HFFc6 (cell line): ENCODE measurements at places on chromosomes 5 and 9.

GRCh38 chr5:82684659-82685058 lies 392.5 kb downstream of the TMEM167A start:
- DNase-seq = no peak

GRCh38 chr5:85545129-85545528 lies 1072.6 kb upstream of the COX7C start:
- DNase-seq = no peak

GRCh38 chr9:115513148-115513547 lies 395.2 kb upstream of the TNC start:
- DNase-seq = no peak

- no peak for DNase-seq
These were observed 159.9 kb downstream of the TMEM38B start for GRCh38 chr9:105854026-105854782.

- no peak for DNase-seq
These were observed 41.8 kb downstream of the LYRM7 start for GRCh38 chr5:131212471-131213021.

DNA sequence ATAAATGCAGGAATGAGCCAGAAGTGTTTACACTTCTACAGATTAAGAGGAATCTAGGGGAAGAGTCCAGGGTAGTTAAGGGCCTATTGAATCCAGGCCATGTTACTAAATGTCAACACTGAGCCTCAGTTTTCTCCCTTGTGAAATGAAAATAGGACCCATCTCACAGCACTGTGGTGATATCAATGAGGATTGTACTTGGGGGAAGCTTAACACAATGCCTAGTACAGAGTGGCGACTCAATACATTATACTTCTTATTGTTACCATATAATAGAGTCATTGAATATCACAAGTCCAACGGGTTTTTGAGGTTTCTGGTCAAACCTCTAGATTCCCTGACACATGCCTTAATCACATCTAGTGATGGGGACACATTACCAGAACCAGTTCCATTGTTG lies 4.6 kb downstream of the TRUB2 start:
- DNase-seq = no peak

DNA sequence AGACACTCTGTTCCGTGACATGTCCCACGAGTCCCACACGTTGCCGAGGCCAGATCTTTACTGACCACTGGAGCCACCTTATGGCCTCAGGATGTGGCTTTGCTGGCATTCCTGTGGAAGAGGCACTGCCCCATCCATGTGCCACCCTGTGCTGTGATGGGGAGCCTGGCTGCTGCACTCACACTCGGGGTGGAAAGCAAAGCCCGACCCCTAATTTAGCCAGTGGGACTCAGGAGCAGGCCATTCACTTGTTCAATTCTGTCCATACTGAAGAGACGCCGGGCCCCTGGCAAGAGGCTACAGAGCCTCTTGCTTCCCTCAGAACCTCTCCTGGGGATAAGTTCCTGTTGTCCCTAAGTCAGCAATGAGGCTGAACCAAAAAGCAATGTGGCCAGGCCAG lies 18.6 kb upstream of the CEP72 start:
- DNase-seq = no peak

- DNase-seq = no peak
These were observed 705.6 kb downstream of the SEMA5A start for GRCh38 chr5:8840237-8840636.

DNA sequence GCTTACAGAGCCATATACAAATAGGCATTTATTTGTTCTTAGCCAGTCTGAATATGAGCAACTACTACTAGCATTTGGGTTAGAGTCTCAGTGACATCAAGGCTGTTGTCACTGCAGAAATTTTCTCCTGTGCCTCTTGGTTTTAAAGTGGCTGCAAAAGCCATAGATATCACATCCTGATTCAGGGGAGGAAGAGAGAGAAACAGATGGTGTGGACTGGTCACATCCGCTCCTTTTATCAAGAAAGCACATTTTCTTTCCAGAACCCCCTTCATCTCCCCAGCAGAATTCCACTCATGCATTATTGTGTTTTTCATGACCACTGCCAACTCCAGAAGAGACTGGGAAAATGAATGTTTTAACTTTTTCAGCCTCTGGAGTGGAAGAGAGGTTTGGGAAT lies 69.8 kb downstream of the PTTG1 start:
- DNase-seq = no peak

DNA sequence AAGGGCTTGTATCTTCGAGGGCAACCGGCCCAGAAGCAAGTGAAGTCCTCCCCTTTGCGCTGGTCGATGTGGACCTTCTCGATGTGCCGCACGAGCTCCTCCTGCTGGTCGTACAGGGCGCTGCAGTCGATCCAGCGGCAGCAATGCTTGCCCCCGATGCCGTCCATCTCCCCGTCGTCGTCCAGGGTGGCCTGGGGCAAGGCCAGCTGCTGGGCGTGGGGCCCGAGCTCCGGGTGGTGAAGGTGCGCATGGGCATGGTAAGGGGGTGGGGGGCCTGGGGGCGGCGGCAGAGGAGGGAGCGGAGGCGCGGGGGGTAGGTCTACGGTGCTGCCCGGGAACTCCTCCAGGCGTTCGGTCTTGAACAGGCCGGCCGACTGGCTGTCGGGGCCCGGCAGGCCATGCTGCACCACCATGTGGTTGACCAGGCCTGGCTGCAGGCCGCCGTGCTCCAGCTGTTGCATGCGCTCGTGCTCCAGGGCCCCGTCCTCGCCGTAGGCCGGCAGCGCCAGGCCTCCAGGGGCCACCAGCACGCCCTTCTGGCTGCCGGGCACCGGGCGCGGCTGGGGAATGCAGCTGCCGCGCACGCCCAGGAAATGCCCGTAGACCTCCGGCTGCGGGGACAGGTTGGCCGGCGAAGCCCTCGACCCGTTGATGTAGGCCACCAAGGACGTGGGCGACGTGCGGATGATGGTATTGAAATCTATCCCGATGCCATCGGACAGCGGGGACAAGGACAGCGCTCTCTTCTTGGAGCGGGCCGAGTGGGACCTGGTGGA lies 181.8 kb downstream of the GLIS3 start:
- no peak for DNase-seq

GRCh38 chr9:110752766-110753165 lies 84.2 kb downstream of the MUSK start:
- DNase-seq = peak; percentile 95

GRCh38 chr9:135924628-135925338 lies 17.4 kb upstream of the CAMSAP1 start:
- no peak for DNase-seq

- peak; percentile 74 for DNase-seq
These were observed 88.1 kb downstream of the PCSK1 start for GRCh38 chr5:96344678-96345577.

DNA sequence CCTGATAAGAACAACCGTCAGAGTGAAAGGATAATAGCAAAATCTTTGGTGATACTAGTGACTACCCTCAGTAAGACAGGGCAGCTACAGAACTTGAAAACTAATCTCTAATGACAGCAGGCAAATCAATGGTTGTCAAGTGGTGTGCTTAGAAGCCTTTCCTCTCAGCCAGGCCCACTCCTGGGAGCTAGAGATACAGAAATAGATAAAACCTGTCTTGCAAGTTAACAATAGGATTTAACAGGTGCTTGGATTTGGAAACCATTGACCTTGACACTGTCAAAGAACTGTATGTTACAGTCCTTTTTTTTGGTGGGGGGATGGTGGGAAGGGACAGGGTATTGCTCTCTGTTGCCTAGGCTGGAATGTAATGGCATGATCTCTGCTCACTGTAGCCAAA lies 118.6 kb downstream of the BASP1 start:
- no peak for DNase-seq

DNA sequence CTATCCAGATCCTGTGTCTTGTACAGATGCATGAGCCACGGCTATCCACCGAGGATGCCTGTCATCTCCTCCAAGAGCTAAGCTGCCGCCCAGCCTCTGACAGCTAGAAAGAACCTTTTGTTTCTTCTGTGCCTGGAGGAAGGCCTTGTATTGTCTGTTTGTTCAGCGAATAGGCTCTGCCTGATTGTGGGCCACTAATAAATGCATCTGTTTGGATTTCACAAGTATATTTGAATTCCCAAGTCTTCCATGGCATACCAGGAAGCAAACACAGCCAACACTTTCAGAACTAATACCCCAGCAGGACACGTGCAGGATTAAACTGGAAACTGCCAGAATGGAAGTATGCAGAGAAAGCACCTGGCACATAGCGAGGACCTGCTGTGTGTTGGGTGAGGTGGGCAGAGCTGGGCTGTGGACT lies 92.7 kb upstream of the NEURL1B start:
- no peak for DNase-seq

DNA sequence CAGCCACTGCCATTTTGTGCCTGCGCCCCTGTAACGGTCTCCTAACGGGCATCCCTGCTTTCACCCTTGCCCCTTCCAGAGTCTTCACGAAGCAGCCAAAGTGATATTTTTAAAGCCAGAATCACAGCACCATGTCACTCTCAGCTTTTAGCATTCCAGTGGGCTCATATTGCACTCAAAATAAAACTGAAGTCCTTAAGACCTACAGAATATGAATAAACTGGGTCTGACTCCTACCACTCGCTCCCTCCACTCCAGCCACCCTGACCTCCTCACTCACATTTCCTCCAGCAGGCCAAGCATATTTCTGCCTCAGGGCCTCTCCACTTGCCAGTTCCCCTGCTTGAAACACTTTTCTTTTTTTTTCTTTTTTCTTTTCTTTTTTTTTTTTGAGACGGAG lies 2.4 kb upstream of the PDLIM7 start:
- no peak for DNase-seq

DNA sequence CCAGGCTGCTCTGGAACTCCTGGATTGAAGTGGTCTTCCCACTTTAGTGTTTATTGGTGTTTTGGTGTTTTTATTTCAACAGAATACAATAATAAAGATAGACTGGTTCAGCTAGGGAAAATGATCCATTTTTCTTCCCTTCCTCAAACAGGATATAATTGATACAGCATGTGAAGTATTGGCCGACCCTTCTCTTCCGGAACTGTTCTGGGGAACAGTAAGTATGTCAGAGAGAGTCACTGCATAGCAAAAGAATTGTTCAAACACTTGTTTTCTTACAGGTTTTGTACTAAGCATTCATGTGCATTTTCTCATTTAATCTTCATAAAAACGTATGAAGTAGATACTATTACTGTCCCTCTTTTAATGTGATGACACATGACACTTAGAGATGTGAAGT lies 31.6 kb downstream of the NUP188 start:
- DNase-seq = no peak

GRCh38 chr9:108994695-108995094 lies 18.6 kb downstream of the CTNNAL1 start:
- DNase-seq = no peak

DNA sequence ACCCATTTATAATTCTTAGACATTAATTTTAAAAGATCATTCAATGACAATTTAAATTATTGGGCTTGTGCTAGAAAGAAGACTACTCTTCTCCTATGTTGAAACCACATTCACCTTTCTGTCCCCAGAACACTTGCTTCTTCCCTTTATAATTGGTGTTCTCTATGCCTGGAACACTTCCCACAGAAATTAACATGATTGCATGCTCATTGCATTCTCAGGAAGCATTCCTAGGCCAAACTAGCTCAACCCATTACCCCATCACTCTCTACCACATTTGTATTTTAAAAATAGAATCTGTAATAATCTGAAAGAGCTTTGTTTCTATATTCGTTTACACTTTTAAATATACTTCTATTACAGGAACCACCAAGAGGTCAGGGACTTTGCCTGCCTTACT lies 184.7 kb downstream of the MEF2C start:
- DNase-seq = no peak

- no peak for DNase-seq
These were observed 289.4 kb downstream of the DMAC1 start for GRCh38 chr9:7510199-7510598.

DNA sequence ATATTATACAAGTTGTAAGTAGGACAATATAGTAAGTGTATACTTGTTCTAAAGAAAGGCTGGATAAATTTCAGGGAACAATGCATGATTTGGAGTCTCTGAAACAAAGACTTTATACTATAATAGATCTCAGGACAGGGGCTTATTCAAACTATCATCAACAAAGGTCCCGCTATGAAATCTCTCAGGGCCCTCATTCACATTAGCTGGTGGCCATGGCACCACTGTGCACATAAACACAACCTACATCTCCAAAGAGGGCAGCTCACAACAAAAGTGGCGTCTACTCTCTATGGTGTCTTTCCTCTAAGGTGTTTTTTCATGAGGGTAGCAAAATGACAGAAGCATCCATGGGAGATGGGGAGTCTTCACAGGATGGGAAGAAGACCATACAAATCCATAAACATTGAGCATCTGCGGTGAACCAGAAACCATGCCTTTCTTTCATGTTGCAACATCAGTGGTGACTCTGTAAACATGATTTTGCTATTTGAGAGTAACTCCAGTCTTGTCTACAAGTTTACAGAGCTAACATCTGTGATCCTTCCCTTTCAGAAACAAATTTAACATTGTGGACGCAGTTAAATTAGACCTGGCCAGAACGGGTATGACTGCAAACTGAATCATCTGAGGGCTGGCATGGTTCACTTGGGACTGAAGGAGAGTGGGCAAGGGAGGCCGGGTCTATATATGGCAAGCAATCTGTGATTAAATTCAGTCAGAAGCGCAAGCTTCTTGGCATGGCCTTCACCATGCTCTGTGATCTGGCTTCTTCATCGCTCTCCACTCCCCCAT lies 5.5 kb downstream of the TTLL11 start:
- DNase-seq = peak; percentile 47

DNA sequence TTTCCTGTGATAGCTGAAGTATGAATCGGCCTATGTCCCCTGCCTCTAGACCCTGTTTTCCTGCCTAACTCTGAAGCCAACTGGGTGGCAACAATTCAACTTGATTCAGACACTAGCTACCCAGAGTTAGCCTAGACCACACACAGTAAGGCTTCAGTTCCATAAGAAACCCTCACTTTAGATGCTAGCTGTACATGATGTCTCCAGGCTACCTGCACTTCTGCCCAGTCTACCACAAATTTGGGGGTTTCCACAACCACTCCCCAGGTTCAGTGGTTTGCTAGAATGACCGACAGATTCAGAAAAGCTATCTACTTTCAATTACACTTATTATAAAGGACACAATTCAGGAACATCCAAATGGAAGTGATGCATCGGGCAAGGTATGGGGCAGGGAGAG lies 119.4 kb upstream of the VLDLR start:
- no peak for DNase-seq

DNA sequence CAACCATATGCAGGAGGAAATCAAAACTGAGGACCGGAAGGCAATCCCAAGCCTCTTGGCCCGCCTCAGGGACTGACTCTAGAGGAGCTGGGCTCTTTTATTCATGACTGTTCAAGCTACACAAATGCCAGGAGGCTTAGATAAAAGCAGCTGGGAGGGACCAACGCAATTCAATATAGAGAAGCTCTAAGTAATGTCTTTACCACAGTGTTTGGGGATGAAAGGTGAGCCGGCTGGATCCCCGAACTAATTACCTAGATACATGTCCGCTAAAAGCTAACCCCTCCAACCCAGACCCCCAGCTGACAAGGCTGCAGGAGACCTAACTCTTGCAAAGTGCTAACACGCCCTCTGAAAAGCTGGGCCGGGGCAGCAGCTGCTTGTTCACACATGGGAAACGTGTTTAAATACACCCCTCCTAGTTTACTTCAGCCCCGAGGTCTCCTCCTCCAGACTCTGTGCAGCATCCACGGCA lies 67.5 kb downstream of the TLE1 start:
- no peak for DNase-seq

GRCh38 chr9:100590481-100590880 lies 12.6 kb downstream of the CAVIN4 start:
- DNase-seq = peak; percentile 88

GRCh38 chr5:96284727-96285389 lies 148.2 kb downstream of the PCSK1 start:
- DNase-seq = no peak
